ENCODE measurements at places on chromosomes 13 and 19. TPM values are rescaled to one million over a fixed set of nuclear protein-coding genes. Genes with fewer than 3 reads are reported as not detected.

DNA sequence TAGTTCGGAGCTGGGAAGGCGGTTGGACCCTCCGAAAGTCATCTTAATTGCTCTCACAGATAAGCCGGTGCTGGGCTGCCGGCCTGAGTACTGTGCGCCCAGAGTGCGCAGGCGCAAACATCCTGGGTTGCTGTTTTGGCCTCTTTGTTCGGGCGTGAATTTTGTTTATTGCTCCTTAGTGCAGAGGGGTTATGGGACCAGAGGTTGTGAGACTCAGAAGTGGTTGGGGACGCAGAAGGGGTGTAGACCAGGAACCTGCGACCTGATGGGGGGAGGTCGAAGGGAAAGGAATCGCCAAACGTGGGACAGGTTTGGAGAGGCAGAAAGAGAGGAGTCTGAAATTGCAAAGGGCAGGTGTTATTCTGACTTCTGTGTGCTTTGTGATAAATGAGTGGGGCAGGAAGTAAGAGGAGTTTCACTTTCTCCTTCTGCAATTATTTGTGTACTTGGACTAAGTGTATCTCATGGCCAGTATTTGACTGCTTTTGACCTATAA, 607 bp upstream of the ZNF566 start:
- H3K4me3 ChIP-seq: peak overlapping the region; percentile 57
- no peaks in the 10 kb centered on the region for H3K36me3 ChIP-seq
- DNase-seq: peak; percentile 84
- H3K27me3 ChIP-seq: no peaks in the 10 kb centered on the region
- H3K27ac ChIP-seq: peak overlapping the region; percentile 91

NR2F6 gene
- total RNA-seq: 95.9 TPM

DNA sequence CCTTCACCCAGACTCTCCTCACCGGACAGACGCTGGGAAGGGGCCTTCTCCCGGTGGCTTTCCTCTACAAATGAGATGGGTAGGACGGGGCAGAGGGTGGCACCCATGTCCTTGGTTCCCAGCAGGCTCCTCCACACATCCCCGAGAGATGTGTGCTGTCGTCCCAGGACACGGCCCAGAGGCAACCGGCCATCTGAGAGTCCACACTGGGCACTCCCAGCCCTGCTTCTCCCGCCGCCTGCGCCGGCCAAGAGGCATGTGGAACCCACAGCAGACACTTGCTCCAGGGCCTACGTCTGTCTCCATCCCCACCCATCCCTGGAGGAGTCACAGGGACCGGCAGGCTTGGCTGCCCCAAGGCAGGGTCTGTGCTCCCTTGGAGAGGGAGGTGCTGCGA, 179.9 kb downstream of the KDM4B start:
- peaks cover 11% of the 10 kb centered on the region for H3K36me3 ChIP-seq
- no peak overlapping the region for H3K4me3 ChIP-seq
- no peaks in the 10 kb centered on the region for H3K27me3 ChIP-seq
- DNase-seq: no peak

DNA sequence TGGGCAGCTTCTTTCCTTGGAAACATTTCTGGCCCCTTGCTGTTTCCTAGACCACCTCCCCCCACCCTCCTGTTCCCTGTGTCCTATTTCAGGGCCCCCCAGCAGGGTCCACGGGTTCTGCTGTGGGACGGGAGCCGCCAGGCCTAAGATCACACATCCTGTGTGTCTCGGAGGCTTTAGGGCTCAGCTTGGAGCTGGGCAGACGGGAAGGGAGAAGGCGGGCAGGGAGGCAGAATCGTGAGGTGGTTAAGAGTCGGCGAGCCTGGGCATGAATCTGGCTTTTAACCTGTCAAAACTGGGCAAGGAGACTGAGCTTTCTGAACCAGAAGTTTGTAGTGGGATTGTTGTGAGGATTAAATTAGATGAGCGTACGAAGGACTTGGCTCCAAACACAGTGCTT, 4.8 kb downstream of the KCNC3 start:
- H3K27me3 ChIP-seq: no peaks in the 10 kb centered on the region
- peaks cover 18% of the 10 kb centered on the region for H3K36me3 ChIP-seq
- no peak overlapping the region for H3K27ac ChIP-seq

ZBTB32 gene
- total RNA-seq: not detected

DNA sequence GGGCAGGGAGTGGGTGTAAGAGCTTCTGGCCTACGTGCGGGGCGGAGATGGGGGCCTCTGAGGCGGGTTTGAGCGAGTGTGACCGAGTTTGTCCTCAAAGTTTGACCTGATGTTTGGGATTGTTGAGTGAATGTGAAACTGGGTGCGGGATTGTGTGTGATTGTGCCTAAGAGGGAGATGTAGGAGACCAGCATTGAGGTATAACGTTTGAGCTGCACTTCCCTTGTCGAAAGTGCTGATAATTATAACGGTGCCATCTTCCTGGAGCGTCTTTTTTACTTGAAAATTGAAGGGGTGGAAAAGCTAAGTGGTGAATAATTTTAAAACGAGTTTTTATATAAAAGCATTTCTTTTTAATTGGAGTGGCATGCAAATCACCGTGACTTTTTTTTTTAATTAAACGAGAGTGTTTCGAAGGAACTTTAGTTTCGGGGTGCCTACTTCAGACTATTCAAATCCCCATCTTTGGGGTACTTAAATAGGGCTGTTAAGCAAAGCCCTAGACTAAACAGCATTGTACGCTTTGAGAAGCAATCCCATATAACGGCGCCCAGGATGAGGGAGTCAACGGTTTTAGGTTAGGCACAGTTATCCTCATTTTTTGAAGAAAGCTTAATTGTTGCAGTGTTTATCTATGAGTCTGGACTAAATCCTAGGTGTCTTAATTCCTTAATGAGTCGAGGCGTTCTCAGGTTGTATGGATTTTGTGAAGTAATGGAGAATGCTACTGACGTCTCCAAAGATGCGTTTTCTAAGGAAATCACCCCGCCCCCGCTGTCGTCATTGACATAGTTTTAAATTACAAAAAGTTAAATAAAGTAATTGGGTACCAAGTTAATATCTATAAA, 594 bp downstream of the ZNF146 start:
- H3K4me1 ChIP-seq: peaks cover 4% of the 10 kb centered on the region
- peaks cover 22% of the 10 kb centered on the region for H3K36me3 ChIP-seq
- no peaks in the 10 kb centered on the region for H3K27me3 ChIP-seq
- peak overlapping the region; percentile 80 for H3K4me3 ChIP-seq

GRCh38 chr19:31071136-31071855, 277.9 kb downstream of the TSHZ3 start:
- no peaks in the 10 kb centered on the region for H3K4me1 ChIP-seq
- H3K4me3 ChIP-seq: no peak overlapping the region
- no peak for DNase-seq
- no peaks in the 10 kb centered on the region for H3K36me3 ChIP-seq
- no peak overlapping the region for H3K27ac ChIP-seq
- peaks cover 22% of the 10 kb centered on the region for H3K27me3 ChIP-seq

CYP4F12 gene
- not detected for total RNA-seq

C1QTNF9 gene
- total RNA-seq: not detected

- H3K27me3 ChIP-seq: no peaks in the 10 kb centered on the region
- DNase-seq: peak; percentile 38
- H3K36me3 ChIP-seq: no peaks in the 10 kb centered on the region
- peaks cover 73% of the 10 kb centered on the region for H3K4me1 ChIP-seq
- H3K4me3 ChIP-seq: no peak overlapping the region
Observed at GRCh38 chr19:788983-789700, 8.1 kb upstream of the PTBP1 start.

DNA sequence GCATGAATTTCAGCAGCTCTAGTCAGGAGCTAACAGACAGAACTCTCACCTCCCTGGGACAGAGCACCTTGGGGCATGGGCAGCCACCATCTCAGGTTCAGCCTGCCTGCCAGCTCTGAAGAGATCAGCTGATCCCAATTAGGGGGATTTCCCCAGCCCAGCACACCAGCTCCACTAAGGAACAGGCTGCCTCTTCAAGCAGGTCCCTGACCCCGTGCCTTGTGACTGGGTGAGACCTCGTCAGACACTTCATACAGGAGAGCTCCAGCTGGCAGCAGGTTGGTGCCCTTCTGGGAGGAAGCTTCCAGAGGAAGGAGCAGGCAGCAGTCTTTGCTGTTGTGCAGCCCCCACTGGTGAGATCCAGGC, 84.5 kb upstream of the UFM1 start:
- no peaks in the 10 kb centered on the region for H3K27me3 ChIP-seq
- no peaks in the 10 kb centered on the region for H3K4me1 ChIP-seq
- no peak for DNase-seq

GRCh38 chr19:30606114-30607050, 234.2 kb downstream of the ZNF536 start:
- no peak overlapping the region for H3K4me3 ChIP-seq
- no peaks in the 10 kb centered on the region for H3K27me3 ChIP-seq
- DNase-seq: no peak

DNA sequence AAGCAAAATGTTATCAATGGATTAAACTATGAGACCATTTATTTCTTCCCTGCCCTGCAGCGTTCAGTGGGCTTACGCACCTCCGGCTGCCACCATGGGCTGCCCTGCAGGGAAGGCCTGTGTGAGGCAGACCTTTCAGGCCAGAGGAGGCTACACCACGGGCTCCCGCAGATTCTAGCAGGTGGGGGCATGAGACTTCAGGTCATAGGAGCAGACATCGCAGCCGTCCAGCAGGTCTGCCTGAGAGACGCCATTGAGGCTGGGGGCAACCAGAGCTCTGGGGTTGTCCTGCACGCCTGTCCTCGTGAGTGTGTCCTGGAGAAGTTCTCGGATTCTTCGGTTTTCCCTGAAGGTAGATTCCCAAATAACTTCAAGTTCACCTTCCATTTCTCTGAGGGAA, 9.4 kb upstream of the SLC7A9 start:
- H3K27ac ChIP-seq: no peak overlapping the region
- no peaks in the 10 kb centered on the region for H3K36me3 ChIP-seq
- no peak for DNase-seq

DNA sequence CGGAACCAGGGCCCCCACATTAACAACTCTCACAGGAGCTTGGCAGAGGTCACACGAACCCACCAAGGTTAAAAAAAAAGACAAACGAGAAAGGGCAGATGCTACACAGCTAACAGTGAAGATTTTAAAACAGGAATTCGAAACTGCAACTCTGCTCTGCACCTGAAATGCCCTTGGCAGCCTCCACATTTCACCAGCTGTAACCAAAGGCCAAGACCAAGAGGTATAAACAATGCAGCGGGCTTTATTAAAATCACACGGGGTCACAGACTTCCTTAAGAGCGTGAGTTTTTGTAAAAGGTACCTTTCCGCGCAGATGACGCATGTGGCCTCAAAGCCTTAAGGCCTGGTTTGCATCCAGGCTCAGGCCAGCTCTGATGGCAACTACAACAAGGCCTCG, 88.2 kb downstream of the STK24 start:
- H3K4me3 ChIP-seq: no peak overlapping the region
- no peak overlapping the region for H3K27ac ChIP-seq
- H3K27me3 ChIP-seq: no peaks in the 10 kb centered on the region
- H3K4me1 ChIP-seq: peaks cover 20% of the 10 kb centered on the region

TSSK6 gene
- 2.4 TPM for total RNA-seq
